Stimulated activated CD4-positive, alpha-beta T cell treated with anti-CD3 and anti-CD28 coated beads, Interleukin-2, amount 100 ng/mL, for 48 hours (primary cell): ENCODE measurements at places on chromosomes 13 and 19.

- no peak for DNase-seq
These were observed 12.1 kb upstream of the ZNF254 start for GRCh38 chr19:24074720-24075454.

- DNase-seq, result no peak
These were observed 126.2 kb upstream of the FNDC3A start for GRCh38 chr13:48849515-48849914.

DNA sequence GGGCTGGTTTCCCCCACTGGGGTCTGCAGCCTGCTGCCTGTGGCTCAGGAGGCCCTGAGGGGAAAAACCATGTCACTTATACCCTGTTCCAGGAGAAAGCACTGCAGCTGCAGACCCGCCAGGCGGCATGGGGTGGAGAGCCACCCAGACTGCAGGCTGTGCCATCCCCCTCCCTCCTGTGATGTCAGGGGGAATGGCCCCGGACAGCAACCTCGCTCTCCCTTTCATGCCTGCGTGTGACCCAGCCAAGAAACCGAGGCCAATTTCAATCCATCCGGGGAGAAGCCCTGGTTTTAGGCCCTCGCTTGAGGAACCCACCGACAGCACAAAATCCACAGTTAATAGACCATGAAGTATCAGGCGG lies 37.2 kb upstream of the MATK start:
- no peak for DNase-seq

DNA sequence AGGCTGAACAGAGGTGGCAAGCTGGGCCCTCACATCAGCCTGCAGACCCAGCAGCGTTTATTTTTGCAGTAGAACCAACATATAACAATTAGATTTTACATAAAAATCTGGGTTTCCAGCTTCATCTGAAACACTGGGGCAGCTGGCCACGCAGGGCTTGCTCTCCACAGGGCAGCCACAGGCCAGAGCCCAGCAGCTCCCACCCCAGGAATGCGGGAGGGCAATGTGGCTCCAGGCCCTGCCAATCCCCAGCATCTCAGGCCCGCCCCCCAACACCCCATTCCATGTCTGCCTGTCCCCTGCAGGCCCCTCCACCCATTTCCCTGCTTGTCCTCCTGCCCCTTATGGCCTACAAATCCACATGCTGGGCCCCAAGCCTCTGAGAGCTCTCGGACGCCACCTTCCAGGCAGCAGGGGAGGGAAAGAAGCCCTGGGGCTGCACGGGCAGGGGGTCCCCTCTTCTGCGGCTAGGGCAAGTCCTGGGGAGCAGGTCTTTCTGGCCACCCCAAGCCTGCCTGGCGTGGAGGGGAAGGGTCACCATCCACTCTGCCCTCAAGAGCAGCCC lies 15.0 kb upstream of the VSTM2B start:
- no peak for DNase-seq

DNA sequence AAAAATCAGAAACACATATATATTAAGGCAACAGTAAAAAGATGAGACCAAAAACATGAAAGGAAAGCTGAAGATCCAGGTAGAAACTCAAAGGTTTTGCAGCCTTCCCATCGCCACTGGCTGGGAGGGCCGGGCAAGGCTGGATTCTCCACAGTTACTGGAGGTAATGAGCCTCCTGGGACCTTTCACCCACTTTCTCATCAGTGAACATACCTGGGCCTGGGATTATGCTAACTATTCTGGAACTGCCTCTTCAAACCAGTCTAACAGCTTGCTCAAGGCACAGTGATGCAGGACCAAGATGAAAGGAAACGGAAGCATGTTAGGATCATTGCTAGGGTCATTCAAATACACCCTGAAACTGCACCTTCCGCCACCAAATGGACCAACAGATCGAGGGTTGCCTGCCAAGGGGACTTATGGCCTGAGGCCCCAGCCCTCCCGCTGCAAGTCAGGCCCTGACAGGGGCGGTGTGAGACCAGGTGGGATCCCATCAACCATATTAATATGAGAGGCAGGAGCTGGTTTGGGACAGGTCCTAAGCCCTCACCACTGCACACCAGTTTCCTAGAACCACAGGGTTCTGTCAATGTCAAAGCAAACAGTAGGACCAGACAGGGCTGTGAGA lies 28.4 kb upstream of the ATP12A start:
- DNase-seq, result no peak

DNA sequence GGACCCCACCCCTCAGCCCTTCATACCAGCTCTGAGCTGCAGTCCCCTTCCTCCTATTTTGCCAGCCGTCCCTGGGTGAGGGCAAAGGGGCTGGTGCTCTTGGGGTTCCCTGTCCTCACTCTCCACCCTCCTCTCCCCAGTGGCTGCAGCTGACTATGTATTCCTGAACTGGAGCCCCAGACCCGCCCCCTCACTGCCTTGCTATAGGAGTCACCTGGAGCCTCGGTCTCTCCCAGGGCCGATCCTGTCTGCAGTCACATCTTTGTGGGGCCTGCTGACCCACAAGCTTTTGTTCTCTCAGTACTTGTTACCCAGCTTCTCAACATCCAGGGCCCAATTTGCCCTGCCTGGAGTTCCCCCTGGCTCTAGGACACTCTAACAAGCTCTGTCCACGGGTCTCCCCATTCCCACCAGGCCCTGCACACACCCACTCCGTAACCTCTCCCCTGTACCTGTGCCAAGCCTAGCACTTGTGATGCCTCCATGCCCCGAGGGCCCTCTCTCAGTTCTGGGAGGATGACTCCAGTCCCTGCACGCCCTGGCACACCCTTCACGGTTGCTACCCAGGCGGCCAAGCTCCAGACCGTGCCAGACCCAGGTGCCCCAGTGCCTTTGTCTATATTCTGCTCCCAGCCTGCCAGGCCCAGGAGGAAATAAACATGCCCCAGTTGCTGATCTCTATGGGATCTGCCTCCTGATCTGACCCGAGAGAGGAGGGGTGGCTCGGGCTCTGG lies 2.4 kb downstream of the COX7A1 start:
- no peak for DNase-seq

DNA sequence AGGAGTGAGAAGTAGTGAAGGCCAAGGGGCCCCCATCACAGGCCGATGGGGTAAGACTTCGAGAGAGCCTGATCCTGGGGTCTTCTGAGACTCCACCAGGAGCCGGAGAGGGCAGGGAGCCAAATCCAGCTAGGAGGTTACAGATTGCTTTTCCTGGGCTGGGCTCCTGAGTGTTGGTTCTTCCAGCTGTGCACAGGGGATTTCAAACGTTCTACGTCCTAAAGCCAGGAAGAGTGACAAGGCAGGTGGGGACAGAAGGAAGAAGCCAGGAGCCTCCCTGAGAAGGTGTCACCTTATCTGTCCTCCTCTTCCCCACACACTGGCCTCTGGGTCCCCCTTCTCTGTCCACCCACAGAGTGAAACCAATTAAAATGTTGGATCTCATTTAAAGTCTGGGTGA lies 16.1 kb upstream of the TPRX2 start:
- DNase-seq, result no peak

DNA sequence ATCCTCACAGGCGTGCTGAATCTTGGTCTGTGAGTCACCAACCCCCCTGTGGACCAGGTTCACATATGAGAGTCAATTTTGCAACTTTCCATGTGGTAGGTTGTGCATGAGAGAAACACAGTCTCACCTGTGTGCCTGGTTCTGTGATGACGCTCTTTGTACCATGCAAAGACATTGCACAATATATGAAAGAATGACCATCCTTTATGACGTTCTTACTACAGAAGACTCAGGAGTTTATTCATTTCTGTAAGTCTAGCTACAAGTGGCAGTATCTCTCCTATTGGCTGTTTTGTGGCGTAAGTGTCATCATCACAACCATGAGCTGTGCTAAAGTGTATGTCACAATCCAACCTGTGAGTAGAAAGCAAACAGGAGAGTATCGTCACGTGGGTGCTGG lies 43.8 kb upstream of the ZNF728 start:
- no peak for DNase-seq

DNA sequence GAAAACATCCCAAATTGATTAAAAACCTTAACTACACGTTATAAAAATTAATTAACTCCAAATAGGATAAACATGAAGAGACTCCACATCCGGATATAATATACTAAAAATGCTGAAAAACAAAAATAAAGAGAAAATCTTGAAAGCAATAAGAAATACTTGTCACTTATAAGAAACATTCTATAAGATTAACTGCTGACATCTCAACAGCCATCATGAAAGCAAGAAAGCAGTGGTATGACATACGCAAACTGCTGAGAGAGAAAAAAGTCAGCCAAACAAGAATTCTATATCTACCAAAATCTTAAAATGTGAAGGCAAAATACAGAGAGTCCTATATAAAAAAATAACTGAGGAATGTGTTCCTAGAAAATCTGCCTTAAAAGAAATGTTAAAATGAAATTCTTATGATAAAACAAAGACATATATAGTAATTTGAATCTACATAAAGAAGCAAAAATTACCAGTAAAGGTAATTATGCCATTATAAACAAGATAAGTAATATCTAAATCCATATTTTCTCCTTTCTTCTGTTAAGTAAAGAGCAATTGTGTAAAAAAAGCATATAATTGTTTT lies 1851.1 kb downstream of the PCDH9 start:
- no peak for DNase-seq

DNA sequence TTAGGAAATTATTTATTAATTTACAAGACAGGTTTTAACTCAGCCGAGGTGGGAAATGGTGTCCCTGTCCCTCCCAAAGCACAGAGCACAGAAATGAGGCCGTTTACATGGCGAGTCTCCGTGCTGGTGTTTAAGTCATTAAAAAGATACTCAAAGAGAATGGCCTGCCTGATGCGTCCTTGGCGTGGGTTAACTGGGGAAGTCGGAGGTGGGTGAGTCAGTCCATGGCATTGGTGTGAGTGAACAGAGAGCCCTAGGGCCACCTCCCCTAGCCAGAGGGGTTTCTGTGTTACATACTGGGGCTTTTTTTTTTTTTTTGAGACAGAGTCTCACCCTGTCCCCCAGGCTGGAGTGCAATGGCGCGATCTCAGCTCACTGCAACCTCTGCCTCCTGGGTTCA lies 3.9 kb downstream of the FEM1A start:
- no peak for DNase-seq

- DNase-seq, result no peak
These were observed 114.1 kb downstream of the DACH1 start for GRCh38 chr13:71752775-71753513.

- DNase-seq, result no peak
These were observed 3.8 kb upstream of the ABCA7 start for GRCh38 chr19:1035998-1036621.

DNA sequence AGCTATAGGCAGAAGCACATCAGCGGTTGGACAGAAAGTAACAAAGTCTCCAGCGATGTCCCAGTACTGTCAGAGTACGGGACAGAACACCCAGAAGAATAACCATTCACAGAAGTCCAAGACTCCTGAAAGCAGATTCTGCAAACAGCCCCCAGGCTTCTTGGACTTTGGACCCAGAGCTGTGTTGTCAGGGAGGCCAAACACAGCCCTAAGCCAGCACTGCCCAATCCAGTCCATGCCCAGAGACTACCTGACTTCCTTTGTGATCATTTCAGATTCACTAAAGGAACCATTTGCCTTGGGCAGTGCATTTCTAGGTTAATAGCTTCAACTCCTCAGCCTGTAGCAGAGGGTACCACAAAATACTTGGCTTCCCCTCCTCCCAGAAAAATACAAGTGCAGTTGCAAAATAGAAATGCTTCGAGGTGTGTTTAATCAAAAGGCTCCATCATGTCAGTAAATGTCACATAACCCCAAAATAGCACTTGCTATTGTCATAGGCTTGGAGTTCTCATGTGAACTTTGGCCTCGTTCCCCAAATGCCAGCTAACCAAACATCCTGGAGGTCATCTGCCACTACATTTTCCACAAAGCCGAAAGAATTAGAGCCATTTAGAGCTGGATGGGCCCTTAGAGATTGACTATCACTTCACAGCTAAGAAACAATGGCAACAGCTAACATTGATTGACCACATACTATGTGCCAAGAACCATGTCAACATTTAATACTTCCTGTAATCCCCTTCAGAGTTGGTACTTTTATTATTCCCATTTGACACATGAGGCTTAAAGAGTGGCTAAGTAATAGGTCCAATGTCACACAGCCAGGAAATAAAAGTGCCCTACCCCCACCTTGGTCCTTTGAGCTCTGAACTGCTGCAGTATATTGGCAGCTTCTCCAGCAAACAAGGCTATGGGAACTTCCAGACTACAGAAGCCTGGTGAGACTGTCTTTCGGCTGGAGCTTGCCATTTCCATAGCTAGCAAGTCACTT lies 329.9 kb downstream of the FOXO1 start:
- no peak for DNase-seq

GRCh38 chr19:41997851-41998229 lies 3.8 kb upstream of the ATP1A3 start:
- DNase-seq, result no peak

GRCh38 chr19:12837225-12837624 lies 1.1 kb upstream of the MAST1 start:
- no peak for DNase-seq

DNA sequence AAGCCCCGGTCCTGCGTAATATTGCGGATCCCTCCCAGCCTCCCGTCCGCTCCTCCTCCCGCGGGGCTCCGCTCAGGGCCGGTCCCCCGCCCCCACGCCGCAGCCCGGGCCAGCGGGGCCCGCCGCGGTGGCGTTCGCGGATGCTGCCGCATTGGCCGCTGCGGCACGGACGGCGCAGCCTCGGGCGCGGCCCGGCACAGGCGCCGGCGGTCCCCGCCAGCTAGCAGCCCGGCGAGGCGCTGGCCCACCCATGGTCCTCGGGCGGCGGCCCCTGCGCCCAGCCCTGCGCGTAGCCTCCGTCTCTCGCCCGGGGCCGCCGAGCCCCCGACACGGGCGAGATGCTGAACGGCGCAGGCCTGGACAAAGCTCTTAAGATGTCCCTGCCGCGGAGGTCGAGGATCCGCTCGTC lies at the start of gene ATP8A2:
ATP8A2 (plus strand) TSS at position 100 of the 409 bp plus-strand sequence; CDS start at position 339, 239 bp downstream.
- DNase-seq, result no peak

GRCh38 chr13:48831248-48831647 lies 144.5 kb upstream of the FNDC3A start:
- DNase-seq, result no peak

DNA sequence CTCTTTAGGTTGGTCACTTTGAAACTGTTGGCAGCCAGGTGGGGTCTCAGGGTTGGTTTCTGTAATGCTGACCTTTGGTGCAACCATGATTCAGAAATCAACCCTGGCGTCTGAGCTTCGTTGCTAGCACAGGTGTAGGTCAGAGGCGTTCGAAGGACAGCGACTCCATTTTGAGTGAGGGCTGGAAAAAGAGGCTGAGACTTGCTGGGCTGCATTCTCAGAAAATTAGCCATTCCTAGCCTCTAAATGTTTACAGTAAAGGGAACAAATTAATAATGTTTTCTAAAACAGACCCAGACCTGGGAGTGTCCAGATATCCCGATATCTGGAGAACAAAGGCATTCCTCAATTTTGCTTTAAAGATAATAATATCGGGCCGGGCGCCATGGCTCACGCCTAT lies 29.2 kb downstream of the RHPN2 start:
- no peak for DNase-seq
